IPS-NIHi11 (cell line): ENCODE measurements at places on chromosomes 6 and 20.

DNA sequence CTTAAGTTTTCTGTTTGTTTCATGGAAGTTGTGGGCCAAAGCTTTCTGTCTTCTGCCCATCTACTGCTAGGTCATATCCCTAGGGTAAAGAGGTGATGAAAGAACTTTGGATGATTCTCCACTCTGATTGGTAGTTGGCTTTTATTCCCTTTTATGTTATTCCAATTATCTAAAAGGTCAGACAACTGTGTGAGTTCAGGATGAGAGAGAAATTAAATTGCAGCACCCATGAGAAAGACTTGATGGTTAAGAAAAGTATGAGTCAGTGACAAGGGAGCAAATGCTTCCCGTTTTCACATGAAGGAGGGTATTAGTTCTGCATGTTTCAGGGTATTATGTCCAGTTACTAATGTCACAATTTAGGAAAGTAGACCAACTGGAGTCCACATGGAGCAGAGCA lies 136.3 kb downstream of the CD109 start:
- DNase-seq, result no peak

DNA sequence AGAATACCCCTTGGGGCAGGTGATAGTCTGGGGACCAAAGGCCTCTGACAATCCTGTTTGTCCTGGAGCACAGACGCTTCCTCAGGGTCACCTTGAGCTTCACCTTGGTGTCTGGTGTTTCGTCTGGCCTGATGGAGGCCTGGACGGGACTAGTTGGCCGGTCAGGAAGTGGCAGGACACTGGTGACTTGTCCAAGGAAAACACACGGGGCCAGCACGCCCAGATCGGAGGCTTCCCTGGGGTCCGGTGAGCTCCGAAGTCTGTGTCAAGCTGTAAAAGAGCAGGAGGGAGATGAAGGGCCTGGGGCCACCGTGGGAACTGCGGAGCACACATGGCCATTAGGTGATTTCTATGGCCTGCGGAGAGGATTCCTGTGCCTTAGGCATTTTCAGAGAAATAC lies 67.9 kb downstream of the SMOC2 start:
- DNase-seq, result no peak

DNA sequence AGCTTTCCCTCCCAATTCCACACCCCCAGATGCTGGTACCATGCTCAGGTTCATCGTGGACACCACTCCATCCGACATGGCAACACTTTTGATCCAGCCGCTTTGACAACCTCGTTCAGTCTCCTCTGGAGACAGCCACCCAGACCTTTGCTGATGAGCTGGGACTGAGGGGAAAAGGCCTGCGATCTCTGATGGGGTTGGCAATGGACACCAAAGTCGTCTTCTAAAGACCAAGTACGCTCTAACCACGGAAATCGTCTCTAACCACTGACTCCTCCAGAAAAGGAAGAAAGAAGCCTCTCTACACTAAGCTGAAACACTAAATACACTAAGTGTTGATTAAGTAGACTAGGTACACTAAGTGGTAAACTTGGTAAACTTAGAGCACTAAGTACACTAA lies 26.1 kb upstream of the HLA-E start:
- DNase-seq, result no peak

DNA sequence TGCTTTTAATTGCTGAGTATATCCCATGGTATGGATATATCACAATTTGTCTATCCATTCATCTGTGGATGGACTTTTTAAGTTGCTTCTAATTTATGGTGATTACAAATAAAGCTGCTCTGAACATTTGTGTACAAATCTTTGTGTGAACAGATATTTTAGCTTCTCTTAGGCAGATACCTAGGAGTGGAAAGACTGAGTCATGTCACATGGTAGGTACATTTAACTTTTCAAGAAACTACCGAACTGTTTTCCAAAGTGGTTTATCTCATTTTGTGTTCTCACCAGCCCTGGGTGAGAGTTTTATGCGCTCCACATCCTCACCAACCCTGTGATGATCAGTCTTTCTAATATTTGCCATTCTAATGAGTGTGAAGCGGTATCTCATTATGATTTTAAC lies 31.0 kb upstream of the ZNFX1 start:
- no peak for DNase-seq

GRCh38 chr6:110488606-110489190 lies 12.3 kb upstream of the SLC22A16 start:
- no peak for DNase-seq

DNA sequence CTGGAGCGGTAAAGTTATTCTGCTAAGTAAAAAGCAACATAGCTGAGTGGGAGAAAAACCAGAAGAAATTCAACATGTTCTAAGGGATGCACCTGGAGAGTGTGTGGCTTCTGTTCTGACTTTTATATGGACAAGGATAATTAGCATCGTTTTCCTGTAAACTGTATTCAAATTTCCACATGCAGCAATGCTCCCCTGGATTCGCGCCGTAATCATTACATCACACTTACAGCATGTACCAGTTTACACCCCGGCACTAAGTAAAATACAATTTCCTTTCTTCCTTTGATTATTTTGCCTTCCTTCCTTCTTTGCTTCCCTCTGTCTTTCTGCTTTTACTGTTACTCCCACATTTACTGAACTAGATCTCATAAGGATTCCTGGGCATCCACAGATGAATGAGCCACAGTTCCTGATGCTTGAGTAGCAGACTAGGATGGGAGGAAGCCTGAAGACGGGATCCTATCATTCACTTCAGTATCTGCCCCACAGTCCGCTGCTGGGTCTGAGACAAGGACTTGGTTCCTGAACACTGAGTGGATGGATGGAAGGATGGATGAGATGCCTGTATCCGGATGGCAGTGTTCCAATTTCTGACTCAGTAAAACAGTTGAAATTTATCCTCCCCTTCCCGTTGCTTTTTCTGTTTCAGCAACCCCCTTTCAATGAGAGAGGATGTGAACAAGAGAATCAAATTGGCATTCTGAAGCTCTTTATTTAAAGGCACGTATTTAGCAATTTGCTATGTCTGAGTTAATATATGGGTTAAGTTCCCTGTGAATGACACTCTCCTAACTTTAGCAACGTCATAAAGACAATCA lies 174.6 kb downstream of the GJA10 start:
- DNase-seq, result no peak

DNA sequence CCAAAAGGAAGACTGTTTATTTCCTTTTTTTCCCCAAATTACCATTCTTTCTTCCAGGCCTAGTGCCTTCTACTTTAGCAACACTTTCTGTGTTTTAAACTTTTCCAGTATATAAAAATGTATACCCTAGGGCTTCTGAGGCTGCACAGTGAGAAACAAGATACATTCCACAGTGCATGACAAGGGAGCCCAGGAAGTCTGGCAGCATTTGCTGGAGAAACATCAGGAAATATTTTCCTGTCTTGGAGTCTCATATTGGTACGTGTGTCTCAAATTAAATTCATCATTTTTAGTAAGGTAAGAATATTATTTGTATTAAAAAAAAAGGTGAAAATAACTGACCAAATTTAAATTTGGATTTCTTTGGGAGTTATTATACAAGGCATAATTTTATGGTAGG lies 662.6 kb downstream of the RFPL4B start:
- no peak for DNase-seq

DNA sequence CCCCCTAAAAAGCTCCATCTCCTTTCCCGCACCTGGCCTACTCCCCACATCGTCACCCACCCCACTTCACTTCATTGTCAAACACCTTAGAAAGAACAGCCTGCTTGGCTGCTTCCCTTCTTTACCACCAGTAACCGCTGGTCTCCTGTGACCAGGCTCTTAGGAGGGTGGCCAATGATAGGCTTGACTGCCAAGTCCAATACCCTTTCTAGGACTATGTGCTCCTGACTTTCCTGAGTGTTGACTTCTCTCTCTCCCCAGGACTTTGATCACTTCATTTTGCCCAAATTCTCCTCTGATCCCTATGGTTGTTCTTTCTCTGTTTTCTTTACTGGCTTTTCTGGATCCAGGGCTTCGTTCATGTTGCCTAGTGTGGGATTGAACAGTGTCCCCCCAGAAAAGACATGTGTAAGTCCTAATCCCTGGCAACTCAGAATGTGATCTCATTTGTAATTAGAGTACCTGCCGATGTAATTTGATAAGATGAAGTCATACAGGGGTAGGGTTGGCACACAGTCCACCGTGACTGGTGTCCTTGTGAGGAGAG lies 254.0 kb downstream of the GMDS start:
- DNase-seq, result no peak

DNA sequence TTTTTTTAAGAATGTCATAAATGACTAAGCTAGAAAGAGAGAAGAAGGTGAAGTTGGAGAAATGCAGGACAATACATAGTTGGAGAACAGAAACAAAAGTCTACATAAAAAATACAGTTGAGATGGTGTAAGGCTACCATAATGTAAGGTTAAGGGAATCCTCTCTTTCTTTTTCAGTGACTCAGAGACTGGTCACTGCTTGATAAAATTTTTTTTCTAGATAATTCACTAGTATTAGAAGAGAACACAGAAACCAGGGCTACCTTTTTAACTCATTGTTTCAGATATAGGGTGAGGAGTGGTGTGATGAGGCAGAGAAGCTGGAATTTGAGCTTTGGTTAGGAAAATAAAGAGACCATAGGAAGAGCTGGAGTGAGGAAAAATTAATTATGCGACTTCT lies 18.2 kb upstream of the EDN1 start:
- no peak for DNase-seq

- DNase-seq, result peak; percentile 27
These were observed 4.0 kb downstream of the CDKN1A start for GRCh38 chr6:36682328-36683144.

GRCh38 chr6:111958534-111958933 lies 85.3 kb upstream of the FYN start:
- DNase-seq, result no peak

GRCh38 chr20:50569864-50570836 lies 60.0 kb downstream of the PTPN1 start:
- peak; percentile 56 for DNase-seq

GRCh38 chr6:167660944-167661551 lies 165.7 kb upstream of the AFDN start:
- DNase-seq, result no peak

- no peak for DNase-seq
These were observed 255.7 kb downstream of the GJA1 start for GRCh38 chr6:121691126-121691551.

GRCh38 chr6:41200901-41201763 lies at the start of gene TREML2:
TREML2 (minus strand) TSS chr6:41201149; CDS start chr6:41201008, 141 bp downstream.
- no peak for DNase-seq

- no peak for DNase-seq
These were observed 162.0 kb upstream of the EPHA7 start for GRCh38 chr6:93581371-93581770.

DNA sequence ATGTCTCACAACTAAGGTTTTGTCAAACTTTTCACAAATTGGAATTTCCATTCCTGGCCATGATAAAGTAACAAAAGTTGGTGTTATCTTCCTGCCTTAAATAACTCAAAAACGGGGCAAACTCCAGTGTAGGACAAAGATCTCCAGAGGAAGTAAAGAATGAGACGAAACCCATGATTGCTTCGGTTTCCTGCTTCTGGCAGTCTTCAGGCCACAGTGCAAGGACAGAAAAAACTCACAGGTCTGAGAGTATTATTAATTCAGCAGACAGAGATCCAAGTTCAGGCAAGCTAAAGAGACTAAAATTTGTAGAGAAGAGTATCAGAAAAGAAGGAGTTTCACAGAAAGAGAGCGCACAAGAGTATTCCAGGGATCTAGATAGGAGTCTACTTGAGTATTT lies 64.8 kb upstream of the RCAN2 start:
- no peak for DNase-seq

DNA sequence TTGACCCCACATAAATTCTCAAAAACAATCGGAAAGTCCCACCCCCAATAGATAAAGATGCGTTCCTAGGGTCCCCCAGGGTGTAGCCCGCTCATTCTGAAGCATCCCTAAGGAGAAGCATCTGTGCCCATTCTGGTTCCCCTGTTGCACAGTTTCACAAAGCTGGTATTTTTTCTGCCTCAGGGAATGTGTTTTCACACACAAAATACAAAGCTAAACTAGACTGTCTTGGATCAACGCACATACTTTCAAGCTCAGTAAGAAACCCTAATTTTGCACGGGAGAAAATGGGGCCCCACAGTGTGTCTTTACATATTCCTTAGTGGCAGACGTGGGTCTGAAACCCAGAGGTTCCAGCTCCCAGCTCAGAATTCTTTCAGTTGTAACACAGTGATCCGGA lies 6.1 kb downstream of the FOXQ1 start:
- no peak for DNase-seq

GRCh38 chr6:54579011-54579410 lies 267.6 kb upstream of the FAM83B start:
- peak; percentile 20 for DNase-seq

- no peak for DNase-seq
These were observed 46.8 kb downstream of the THEMIS start for GRCh38 chr6:127854009-127854408.
